Stimulated activated CD4-positive, alpha-beta T cell treated with anti-CD3 and anti-CD28 coated beads, Interleukin-1b, Interleukin-23, amount 100 ng/mL, for 1 hour (primary cell): ENCODE measurements at places on chromosomes 1 and 21.

GRCh38 chr1:48939042-48939441 is 162.4 kb upstream of the BEND5 start:
- DNase-seq: no peak

GRCh38 chr1:75838079-75838478 is 41.4 kb downstream of the MSH4 start:
- no peak for DNase-seq

GRCh38 chr1:17759114-17759513 is 4.0 kb downstream of the ACTL8 start:
- DNase-seq: no peak

- no peak for DNase-seq
These were observed 92.1 kb upstream of the RGS18 start for GRCh38 chr1:192066202-192066601.

DNA sequence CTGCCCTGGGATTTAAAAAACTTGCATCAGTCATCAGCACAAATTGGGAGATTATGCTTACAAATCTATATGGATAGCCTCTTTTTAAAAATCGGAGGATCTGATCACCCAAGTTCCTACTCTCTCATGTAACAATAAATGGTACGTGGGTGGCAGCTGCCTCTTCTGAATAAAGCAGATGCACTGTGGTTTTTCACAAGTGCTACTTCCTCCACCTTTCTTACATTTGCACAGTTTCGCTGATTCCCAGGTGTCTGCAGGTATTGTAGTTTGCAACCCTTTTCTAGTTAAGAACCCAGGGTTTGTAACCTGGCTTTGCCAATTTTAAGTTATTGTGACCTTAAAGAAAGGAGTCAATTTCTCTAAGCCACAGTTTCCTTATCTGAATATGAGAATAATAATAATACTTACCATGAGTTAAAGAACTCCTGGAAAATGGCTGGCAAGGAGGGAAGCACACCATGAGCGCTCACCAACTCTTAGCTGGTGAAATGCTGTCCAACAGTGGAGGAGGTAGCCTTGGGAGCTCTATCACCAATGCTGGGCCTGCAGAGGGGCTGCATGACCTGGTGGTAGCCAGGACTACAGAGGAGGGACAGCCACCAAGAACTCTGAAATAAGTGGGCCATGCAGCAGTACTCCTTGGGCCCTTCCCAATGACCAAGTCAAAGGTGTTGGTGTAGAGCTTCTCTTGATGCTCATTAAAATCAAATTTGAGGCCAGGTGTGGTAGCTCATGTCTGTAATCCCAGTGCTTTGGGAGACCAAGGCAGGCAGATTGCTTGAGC is 30.2 kb upstream of the KCNA2 start:
- no peak for DNase-seq

- DNase-seq: no peak
These were observed 36.1 kb downstream of the SORT1 start for GRCh38 chr1:109361649-109362048.

- DNase-seq: no peak
These were observed 17.4 kb downstream of the TIAM1 start for GRCh38 chr21:31326522-31327242.

DNA sequence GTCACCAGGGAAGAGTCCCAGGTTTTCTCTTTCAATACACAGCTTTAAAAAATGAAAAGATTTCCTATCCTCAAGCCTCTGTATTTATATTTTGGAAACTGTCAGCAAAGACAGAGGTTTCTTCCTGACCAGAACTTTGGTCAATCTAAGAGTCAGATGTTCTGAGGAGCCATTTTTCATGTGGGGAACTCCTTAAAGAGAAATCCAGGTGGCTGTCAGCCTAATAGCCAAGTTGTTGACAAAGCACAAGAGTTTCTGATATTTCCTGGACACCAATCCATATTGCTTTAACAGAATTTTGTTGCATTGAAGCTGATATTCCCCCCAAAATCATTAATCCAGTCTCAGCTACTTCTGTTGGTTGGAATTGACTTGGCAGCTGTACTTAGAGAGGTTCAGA is 318.6 kb upstream of the NFIA start:
- DNase-seq: no peak

GRCh38 chr1:198620951-198621824 is 17.7 kb upstream of the PTPRC start:
- DNase-seq: no peak

DNA sequence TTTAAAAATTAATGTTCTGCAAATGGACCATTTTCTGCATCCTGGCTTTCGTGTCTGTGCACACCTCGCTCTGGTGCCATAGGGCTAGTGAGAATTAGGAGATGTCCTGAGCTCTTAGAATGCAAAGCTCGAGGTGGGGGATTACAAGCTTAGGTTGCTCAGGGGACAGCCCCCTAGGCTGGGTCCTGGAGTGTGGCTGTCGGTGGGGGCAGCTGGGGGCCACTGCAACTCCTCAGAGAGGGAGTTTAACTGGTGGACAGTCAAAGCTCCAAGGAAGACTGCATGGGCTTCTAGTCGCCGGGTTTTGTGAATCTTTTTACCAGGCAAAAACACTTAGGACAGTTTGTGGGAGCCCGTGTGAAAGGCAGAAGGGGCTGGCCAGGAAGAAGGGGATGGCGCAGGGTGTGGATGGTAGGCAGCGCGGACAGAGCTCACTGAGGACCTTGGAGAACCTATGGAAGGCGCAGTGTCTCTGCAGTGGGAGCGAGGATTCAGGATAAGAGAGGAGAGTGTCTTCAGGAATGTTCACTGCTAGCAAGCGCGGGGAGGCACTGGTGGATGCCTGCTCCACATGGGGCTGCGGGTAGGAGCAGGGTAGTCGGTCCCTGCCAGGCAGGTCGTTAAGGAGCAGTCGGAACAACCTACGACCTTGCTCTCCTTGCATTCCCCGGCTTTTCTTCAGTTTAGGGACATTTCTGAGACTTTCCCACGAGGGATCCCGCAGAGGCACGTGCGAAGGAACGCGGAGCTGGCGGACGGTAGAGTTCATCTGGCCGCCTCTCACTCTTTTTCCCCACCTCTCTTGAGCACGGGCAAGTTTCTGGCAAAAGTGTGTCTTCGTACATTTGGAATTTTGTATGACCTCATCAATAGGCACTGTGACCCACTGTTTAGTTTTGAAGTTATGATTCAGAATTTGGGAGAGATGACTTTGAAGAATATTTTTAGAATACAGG is 12.9 kb upstream of the KCNE1 start:
- no peak for DNase-seq

- no peak for DNase-seq
These were observed 2.1 kb downstream of the LEPR start for GRCh38 chr1:65422241-65423203.

- DNase-seq: no peak
These were observed 77.5 kb upstream of the KCNK2 start for GRCh38 chr1:215005078-215005477.

DNA sequence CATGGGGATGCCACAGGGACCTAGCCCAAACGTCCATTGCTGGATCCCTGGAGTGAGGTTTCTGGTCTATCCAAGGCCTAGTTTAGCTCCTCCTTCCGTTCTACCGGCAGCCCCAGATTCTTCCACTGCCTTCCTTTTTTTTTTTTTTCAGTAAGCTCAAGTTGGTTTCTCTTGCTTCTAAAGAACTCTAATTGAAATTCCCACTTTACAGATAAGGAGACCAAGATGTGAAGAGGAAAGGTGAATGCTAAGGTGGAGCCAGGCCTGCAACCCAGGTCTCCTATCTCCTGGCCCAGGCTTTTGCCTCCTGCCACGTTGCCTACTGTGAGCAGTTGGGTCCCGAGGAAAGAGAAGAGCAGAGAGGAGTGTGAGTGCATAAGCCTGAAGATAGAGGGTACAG is 31.5 kb upstream of the CLIC4 start:
- DNase-seq: no peak

DNA sequence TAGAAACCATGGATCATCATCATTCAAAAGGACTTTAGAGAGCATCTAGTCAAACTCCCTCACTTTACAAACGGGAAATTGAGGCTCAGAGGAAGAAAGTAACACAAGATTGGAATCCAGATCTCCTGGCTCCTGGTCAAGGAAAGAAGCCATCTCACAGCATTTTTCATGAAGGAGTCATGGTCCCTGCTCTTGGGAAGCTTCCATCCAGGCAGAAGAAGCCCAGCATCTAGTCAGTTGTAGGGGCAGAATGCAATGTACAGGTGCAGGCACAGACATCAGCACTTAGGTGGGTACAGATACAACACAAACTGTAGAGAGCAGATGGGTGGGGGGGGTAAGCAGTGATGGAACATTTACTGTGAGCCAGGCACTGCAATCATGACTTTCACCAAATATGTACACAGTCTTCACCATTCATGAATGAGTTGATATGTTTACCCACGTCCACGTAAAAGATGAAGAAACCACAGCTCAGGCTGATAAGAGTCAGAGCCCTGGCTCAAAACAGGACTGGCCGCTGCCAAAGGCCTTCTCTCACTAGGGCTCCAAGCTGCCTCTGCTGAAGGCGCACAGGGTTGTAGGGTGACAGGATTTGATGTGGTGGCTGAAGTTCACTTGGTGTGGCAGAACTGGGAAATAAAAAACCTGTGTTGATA is 44.0 kb downstream of the OPTC start:
- DNase-seq: no peak

DNA sequence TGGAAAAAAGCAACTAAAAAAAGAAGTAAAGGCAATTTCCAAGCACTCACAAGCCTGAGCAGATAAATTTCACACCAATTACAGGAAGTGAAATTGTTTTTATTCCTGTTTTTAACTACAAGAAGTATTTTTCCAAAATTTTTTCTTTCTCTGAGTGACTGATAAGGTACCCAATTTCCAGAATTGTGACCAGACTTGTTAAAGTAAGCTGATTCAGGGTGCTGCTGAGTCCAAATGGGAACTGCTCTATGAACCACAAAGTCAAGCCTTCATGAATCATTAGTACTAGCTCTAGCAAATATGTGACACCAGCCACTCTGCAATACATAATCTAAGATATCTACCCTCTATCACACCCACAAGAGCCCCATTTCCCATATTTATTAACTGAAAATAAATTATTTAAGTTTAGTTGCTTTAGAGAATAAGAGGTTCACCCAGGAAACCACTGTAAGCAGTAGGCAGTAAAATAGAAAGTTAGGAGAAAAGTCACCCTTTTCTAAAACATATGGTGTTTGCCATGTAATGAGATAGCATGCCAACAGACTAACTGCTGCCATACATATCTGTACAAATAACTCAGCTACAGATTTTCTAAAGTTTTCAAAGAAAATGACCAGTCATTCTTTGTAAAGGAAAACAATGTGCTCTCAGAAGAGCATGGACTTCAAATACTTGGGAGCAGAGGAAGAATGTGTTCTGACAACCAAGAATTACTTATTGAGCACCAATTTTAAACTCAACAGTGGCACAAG is 43.1 kb upstream of the TNFSF18 start:
- no peak for DNase-seq

DNA sequence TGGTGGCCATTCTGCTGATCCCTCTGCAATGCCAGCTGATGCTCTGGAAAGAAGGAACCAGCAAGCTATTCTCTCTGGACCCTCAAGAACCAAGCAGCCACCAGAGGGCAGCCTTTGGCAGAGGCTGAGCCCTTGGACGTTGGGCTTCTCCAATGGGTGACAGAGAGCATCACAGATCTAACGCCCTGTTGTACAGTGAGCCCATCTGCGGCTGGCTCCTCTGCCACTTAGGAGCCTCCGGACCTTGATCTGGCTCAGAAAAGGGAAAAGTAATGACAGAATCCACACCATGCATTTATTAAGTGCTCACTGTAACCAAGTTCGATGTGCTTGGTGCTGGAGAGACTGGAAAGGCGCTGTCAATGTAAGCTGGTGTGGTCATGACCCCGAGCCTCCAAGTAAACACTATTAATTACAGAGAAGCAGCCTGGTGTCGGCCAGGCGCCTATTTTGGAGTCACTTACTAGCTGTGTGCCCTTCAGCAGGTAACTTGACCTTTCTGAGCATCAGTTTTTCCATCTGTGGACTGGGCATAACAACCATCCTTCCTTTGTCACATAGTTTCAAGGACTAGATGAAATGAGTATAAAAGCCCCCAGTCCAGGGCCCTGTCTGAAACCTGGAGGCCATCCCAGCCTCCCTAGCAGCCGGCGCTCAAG is 34.9 kb downstream of the ECE1 start:
- DNase-seq: peak; percentile 63

DNA sequence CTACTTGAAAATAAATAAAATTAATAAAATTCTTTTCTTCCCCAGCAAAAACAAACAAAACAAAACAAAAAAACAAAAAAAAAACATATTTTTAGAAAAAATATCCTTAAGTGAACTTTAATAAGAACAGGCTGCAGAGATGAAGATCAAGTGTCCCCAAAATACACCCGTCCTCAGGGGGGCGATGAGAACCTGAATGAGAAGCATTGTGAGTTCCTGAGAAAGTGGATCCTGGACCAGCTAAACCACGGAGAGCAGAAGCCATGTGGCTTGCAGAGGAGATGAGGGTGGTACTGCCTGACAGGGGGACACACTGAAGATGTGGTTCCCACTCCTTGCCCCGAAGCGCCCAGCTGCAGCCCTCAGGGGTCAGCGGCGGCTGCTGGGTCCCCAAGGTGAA is 89.3 kb downstream of the ITPKB start:
- no peak for DNase-seq

DNA sequence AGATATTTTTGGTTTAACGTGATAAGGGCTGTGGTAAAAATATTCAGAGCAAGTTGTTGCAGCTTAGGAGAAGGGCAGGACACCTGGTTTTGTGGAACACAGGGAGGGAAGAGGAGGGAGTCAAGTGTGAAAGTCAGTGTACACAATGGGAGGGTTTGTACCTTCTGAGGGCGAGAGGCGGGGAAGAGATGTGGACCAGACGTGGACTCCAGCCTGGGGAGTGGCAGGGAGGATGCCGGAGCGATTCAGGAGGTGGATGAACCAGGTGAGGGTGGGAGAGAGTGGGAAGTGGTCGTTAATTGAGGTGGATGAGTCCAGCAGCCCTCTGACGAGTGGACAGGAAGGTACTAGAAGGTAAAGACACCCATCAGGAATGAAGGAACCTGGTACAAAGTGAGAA is 52.2 kb upstream of the IRF2BP2 start:
- DNase-seq: no peak

DNA sequence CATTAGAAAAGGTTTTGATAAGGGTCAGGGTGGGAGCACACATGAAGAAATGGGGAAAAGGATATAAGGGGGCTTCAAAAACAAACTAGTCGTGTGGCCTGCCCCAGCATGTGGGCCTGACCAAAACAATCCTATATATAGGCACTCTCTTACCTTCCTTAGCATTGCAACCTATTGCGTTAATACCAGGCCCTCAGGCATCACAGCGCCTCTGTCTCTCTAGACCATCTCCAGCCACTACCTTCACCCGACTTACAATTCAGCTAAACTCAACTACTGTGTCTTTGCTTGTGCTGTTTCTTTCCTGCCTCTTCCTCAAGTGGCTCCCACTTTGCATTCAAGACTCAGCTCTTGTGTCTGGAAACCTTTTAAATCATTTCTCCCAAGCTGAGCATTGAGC is 47.0 kb upstream of the GJA5 start:
- no peak for DNase-seq

- no peak for DNase-seq
These were observed 59.1 kb downstream of the FAAP20 start for GRCh38 chr1:2135441-2135841.

DNA sequence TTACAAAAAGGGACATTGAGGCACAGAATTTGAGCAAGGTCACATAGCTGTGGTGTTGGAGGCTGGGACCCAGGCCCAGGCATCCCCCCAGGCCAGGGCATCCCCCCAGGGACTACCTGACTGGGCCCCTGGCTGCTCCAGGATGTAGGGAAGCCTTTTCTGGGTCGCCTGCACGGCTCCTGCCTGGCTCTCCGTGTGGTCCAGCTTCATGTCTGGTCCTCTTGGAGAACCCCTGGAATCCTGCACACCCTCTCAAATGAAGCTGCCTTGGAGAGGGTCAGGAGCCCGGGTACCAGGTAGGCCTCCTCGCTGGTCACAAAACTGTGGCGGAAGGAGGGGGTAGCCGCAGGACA is 919 bp upstream of the CELSR2 start:
- DNase-seq: no peak
